ENCODE measurements at places on chromosomes 3 and 15. TPM values are rescaled to one million over a fixed set of nuclear protein-coding genes. Genes with fewer than 3 reads are reported as not detected.

- peaks cover 4% of the 10 kb centered on the region for H3K4me1 ChIP-seq
- no peaks in the 10 kb centered on the region for H3K36me3 ChIP-seq
- no peak overlapping the region for H3K27ac ChIP-seq
- no peaks in the 10 kb centered on the region for H3K27me3 ChIP-seq
- DNase-seq = no peak
Measured at GRCh38 chr3:193087336-193087735, 153.7 kb upstream of the PLAAT1 start.

GRCh38 chr3:13045904-13046568 is 27.2 kb downstream of the IQSEC1 start:
- peak overlapping the region; percentile 19 for H3K27ac ChIP-seq
- peaks cover 66% of the 10 kb centered on the region for H3K4me1 ChIP-seq
- H3K27me3 ChIP-seq = no peaks in the 10 kb centered on the region
- H3K4me3 ChIP-seq = peak overlapping the region; percentile 15
- DNase-seq = no peak
- H3K36me3 ChIP-seq = no peaks in the 10 kb centered on the region

DNA sequence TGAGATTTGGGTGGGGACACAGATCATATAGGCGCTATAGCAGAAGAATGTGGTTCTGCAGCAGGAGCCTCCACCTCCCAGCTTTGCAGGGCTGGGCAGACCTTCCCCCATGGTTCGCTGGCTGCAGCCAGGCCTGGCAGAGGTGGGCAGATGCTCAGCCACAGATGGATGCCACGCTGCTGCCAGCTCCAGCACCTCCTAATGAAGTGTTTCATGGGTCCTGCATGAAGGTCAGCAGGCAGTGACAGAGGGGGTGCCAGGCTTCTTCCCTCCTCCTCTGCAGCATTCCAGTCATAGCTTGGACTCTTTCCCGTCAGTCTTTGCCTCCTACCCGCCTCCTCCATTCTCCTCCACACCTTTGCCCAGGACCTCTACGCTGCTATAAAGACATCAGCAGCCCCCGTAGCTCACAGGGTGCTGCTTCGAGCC is 85.9 kb downstream of the SLCO3A1 start:
- H3K36me3 ChIP-seq = no peaks in the 10 kb centered on the region
- H3K4me1 ChIP-seq = peaks cover 34% of the 10 kb centered on the region
- H3K27ac ChIP-seq = no peak overlapping the region
- no peak for DNase-seq

GRCh38 chr3:13419505-13420044 is 547 bp downstream of the NUP210 start:
- no peaks in the 10 kb centered on the region for H3K36me3 ChIP-seq
- peak; percentile 26 for DNase-seq
- H3K4me3 ChIP-seq = peak overlapping the region; percentile 85
- peaks cover 3% of the 10 kb centered on the region for H3K27me3 ChIP-seq
- H3K4me1 ChIP-seq = peaks cover 25% of the 10 kb centered on the region

- peaks cover 2% of the 10 kb centered on the region for H3K36me3 ChIP-seq
- peaks cover 6% of the 10 kb centered on the region for H3K4me1 ChIP-seq
- no peak for DNase-seq
- no peak overlapping the region for H3K4me3 ChIP-seq
- H3K27me3 ChIP-seq = no peaks in the 10 kb centered on the region
Measured at GRCh38 chr3:3172627-3173026, 6.9 kb downstream of the CRBN start.

GRCh38 chr3:134846911-134847317 is 51.9 kb downstream of the EPHB1 start:
- H3K36me3 ChIP-seq = peaks cover 3% of the 10 kb centered on the region
- H3K4me3 ChIP-seq = peak overlapping the region; percentile 47
- no peak overlapping the region for H3K27ac ChIP-seq
- no peak for DNase-seq
- H3K27me3 ChIP-seq = no peaks in the 10 kb centered on the region
- peaks cover 43% of the 10 kb centered on the region for H3K4me1 ChIP-seq

DNA sequence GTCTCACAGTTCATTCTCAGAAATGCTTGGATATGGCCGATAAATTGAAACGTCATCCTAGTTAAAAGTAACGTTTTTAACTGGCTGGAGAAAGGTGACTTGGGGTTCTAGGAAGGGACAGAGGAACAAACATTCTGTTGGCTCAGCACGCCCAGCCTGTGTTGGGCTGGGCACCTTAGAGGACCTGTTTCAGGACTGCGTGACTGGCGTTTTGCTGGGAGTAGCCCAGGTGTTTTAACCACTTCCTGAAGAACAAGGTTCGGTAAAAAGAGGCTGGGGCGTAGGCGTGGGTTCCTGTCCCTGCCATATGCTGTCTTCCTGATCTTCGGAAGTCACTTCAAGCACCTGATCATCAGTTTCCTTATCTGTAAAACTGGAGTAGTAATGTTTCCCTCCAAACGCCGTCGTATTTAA is 1.1 kb upstream of the TLNRD1 start:
- H3K27me3 ChIP-seq = no peaks in the 10 kb centered on the region
- no peak overlapping the region for H3K27ac ChIP-seq
- H3K36me3 ChIP-seq = peaks cover 8% of the 10 kb centered on the region
- no peak for DNase-seq
- peak overlapping the region; percentile 97 for H3K4me3 ChIP-seq

- H3K27ac ChIP-seq = no peak overlapping the region
- H3K27me3 ChIP-seq = no peaks in the 10 kb centered on the region
- no peaks in the 10 kb centered on the region for H3K36me3 ChIP-seq
- no peak for DNase-seq
- H3K4me3 ChIP-seq = no peak overlapping the region
- no peaks in the 10 kb centered on the region for H3K4me1 ChIP-seq
Measured at GRCh38 chr3:188911026-188911850, 260.5 kb upstream of the TPRG1 start.

GRCh38 chr3:78905700-78906099 is 862.1 kb downstream of the ROBO1 start:
- no peak overlapping the region for H3K4me3 ChIP-seq
- no peak overlapping the region for H3K27ac ChIP-seq
- no peaks in the 10 kb centered on the region for H3K27me3 ChIP-seq
- no peak for DNase-seq
- H3K4me1 ChIP-seq = peaks cover 34% of the 10 kb centered on the region

DNA sequence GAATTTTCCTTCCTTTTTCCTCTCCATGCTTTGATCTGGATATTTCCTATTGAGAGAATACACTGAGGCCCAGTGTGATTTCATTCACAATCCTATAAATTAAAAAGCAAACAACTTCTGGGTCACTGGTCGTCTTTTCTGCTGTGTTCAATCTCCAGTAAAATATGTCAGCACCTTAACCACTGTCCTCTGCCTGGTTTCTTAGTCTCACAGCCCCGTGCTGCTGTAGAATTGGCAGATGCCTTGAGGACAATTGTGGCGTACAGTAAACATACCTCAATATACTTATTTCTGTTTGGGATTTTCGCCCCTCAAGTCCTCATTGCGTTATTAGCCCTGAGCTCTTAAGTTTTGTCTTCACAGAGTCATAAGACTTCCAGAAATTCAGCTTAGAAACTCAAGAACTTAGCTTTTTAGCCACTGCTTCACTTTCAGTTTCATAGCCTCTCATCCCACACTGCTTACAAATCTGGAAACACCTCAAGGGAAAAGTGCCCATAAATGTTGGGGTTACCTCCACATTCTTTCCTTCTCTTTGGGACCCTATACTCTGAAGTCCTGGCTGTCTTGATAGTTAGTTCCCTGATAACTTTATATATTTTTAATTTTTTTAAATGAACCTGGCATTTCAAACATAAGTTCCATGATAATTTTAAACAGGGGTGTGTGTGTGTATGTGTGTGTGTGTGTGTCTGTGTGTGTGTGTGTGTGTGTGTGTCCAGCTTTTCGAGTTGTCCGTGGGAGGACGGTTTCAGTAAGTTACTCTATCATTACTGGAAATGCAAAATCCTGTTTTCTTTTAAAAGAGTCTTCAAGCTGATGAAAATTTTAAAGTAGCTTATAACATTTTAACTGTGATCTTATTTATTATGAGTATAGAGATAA is 238.4 kb upstream of the CTDSPL start:
- no peaks in the 10 kb centered on the region for H3K36me3 ChIP-seq
- H3K27ac ChIP-seq = no peak overlapping the region
- H3K27me3 ChIP-seq = no peaks in the 10 kb centered on the region
- H3K4me1 ChIP-seq = peaks cover 17% of the 10 kb centered on the region
- H3K4me3 ChIP-seq = no peak overlapping the region
- DNase-seq = no peak

DNA sequence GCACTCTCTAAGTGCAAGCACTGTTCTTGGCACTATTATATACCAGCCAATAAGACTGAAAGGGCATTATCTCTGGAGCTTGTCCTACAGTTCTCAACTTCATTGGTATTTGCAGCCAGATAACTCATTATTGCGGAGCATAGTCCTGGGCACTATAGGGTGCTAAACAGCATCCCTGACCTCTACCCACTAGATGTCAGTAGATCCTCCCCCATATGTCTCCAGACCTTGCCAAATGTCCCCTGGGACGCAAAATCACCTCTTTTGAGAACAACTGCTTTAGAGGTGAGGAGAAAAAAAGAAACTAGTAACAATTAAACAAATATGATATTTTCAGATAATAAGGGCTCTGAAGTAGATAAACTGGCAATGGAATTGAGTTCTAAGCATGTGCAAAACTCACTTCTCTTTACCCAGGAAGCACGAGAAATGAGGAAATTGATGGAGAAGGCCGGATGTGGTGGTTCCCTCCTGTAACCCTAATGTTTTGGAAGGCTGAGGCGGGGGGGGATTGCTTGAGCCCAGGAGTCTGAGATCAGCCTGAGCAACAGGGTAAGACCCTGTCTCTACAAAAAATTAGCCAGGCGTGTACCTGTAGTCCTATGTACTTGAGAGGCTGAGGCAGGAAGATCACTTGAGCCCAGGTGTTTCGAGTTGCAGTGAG is 61.4 kb downstream of the FRMD4B start:
- no peaks in the 10 kb centered on the region for H3K36me3 ChIP-seq
- no peak for DNase-seq
- no peaks in the 10 kb centered on the region for H3K27me3 ChIP-seq
- no peaks in the 10 kb centered on the region for H3K4me1 ChIP-seq

- peaks cover 14% of the 10 kb centered on the region for H3K4me1 ChIP-seq
- no peak overlapping the region for H3K4me3 ChIP-seq
- no peak for DNase-seq
Measured at GRCh38 chr3:30696896-30697295, 90.5 kb downstream of the TGFBR2 start.

DNA sequence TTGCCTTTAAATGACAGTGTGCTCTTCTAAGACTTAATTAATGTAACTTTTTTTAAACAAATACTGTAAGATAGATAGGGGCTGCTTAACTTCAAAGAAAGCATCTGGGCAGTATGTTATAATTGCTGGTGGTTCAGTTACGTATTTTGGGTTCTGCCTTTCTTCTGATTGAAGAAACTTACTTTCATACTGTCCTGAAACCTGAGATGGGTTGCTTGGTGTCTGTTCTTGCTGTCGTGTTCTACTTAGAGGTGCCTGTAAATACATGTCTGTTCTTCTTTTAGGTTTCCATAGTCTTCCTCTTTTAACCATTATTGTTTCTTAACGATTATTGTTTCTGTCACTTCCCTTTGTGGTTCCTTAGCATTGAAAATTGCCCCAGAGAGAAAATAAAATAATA is 297.7 kb upstream of the CHRM5 start:
- DNase-seq = no peak
- H3K36me3 ChIP-seq = no peaks in the 10 kb centered on the region
- no peak overlapping the region for H3K4me3 ChIP-seq
- H3K27me3 ChIP-seq = peaks cover 2% of the 10 kb centered on the region
- peaks cover 5% of the 10 kb centered on the region for H3K4me1 ChIP-seq
- no peak overlapping the region for H3K27ac ChIP-seq

DNA sequence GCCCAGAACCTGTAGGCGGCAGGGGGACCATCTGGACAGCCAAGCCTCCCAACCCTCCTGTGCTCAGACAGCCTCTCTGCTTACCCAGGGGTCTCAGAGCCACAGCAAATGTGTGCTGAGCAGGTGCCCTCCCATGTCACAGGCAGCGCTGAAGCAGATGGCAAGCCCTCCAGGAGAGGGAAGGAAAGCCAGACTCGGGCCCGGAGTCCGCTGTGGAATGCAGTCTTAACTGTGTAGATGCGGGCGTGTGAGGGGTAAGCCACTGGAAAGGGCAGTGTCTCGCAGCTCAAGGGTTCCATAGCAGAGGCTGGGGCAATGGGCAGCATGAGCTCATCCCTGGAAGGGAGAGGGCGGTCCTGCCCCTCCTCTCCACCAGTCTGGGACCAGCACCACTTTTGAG is 45.6 kb downstream of the UMPS start:
- H3K4me1 ChIP-seq = peaks cover 69% of the 10 kb centered on the region
- peaks cover 7% of the 10 kb centered on the region for H3K36me3 ChIP-seq
- H3K27me3 ChIP-seq = no peaks in the 10 kb centered on the region
- no peak overlapping the region for H3K4me3 ChIP-seq

- DNase-seq = no peak
- H3K27ac ChIP-seq = no peak overlapping the region
Measured at GRCh38 chr15:83282141-83282540, 2.3 kb downstream of the BNC1 start.

GRCh38 chr3:21417991-21418390 is 333.0 kb downstream of the ZNF385D start:
- H3K4me1 ChIP-seq = no peaks in the 10 kb centered on the region
- no peak for DNase-seq
- H3K4me3 ChIP-seq = no peak overlapping the region
- peaks cover 7% of the 10 kb centered on the region for H3K27me3 ChIP-seq
- H3K36me3 ChIP-seq = no peaks in the 10 kb centered on the region

Gene GP5
- 0.09 TPM for total RNA-seq

Gene NMD3
- 42.0 TPM for total RNA-seq

Gene EPB42
- not detected for total RNA-seq

Gene CPB1
- not detected for total RNA-seq
